ENCODE measurements at places on chromosomes 7 and 10.

GRCh38 chr10:99709480-99710229 is 22.3 kb downstream of the COX15 start:
- no peak for DNase-seq

GRCh38 chr10:3210251-3210877 is 37.8 kb upstream of the PITRM1 start:
- DNase-seq: no peak

DNA sequence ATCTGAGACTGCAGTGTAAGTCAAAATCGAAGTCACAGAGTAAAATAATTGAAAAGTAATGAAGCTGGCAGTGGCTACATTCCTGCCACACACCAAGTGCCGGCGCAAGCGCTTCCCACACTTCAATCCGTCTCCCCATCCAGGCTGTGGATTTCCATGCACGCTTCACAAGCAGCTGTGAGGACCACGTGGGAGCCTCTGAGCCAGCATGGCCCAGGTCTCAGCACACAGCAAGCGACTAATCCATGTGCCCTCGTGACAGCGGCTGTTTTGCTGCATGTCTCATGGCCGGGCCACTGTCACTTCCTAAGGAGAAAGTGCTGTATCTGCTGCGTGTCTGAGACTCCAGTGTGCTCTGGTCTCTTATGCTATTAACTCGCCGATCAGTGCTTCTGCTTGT is 566.9 kb downstream of the DNAJB6 start:
- no peak for DNase-seq

DNA sequence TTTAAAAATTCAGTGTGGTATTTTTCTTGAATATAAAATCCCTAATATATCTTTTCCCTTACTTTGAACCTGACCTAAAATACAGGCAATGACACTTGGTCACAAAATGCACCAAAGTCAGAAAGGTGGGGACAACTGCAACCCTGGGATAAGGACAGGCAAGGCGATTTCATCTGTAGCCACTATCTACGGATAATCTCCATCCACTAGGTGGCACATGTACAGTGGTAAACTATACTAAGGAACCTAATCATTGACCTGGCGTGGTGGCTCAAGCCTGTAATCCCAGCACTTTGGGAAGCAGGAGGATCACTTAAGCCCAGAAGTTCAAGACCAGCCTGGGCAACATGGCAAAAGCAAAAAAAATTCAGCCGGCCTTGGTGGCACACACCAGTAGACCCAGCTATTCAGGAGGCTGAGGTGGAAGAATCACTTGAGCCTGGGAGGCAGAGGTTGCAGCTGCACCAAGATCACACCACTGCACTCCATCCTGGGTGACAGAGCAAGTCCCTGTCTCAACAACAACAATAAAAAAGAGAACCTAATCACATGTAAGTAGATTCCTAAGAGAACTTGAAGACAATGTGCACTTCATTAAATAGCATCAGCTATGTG is 98.9 kb downstream of the KMT2C start:
- no peak for DNase-seq

GRCh38 chr7:10804770-10805169 is 168.9 kb upstream of the PHF14 start:
- no peak for DNase-seq

DNA sequence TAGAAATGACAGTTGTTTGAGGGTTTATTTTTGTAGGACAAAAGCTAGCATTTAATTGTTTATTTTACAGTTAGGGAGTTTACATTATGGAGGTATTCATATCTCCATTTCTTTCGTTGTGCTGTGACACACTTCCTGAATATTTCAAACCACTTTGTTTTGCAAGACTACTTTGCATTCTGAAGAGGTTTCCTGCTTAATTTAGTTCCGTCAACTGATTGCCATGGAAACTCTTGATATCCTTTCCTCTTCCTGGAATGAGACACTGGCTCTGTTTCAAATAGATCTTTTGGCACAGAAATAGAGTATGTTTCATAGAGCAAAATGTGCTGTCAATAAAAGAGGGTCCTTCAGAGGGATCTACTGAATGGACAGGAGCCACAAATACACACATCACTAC is 159.5 kb upstream of the AGR3 start:
- DNase-seq: no peak

- DNase-seq: no peak
Observed at GRCh38 chr7:23418046-23418445, 52.2 kb downstream of the IGF2BP3 start.

- DNase-seq: no peak
Observed at GRCh38 chr7:12802070-12802469, 114.6 kb downstream of the ARL4A start.

DNA sequence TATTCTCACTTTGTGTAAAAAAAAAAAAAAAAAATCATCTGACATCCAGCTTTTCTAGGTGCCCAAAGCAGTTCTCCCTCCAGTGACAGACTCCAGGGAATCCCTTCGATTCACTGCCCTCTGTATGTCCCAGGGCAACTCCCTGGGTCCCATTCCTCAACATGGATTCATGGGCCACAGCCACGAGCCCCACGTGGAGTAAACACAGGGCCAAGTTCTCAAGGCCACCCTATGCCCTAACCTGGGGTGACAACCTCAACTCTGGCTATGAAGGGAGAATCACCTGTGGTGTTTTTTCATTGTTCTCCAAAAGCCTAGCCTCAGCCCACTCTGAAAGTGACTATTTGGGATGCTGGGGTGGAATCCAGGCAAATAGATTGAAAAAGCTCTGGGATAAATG is 3.4 kb downstream of the BNIP3 start:
- no peak for DNase-seq

DNA sequence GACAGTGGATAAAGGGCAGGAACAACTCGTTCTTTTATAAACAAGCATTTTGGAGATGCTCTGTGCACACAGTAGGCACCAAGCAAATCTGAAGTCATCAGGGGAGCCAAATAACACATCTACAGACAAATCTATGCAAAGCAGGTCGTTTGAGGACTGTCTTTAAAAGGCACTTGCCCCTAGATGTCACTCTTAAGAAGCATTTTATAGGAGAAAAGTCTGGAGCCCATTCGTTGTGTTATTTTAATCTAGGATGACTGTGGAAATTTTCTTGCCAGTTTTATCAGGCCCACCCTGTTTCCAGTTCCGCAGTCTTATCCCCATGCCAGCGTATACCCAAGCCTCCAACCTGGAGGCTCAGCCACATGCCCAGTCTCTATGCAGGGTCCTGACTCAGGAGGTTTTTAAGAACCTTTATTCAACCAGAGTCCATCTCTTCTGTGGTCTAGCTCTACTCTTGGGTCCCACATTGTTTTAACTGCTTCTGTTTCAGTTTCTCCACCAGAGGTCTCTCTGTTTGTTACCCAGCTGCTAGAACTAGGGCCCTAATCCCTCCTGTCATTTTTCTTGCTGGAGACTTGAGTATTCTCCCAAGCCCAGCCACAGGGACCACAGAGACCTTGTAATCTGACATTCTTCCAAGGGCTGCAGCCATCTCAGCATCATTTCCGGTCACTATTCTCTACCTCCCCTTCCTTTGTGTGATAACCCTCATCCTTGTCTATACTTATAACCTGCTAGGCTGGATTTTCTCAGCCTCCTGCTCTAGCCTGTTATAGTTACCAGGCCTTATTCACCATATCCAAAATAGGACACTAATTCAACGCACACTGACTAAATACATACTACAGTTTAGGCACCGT is 26.7 kb downstream of the PIK3CG start:
- DNase-seq: no peak

- no peak for DNase-seq
Observed at GRCh38 chr7:11607686-11608085, 224.3 kb downstream of the THSD7A start.

DNA sequence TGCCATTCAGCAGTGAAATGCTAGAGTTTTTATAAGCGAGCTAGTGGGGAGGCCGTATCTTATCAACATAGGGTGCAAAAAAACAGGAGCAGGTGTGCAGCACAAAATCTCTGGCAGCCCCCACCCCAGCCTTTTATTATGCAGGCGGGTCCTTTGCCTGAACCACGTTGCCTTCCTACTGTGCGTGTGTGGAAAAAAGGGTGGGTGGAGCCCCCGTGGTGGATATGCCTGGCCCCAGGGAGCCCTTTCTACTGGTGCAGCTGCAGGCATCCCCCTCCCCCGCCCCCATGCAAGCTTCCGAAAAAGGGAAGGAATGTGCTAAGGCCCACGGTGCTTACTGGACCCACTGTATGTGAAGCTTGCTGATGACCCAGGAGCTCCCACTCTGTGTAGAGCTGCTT is 175.9 kb downstream of the USP6NL start:
- DNase-seq: no peak

GRCh38 chr7:68470836-68471435 is 1127.3 kb upstream of the AUTS2 start:
- DNase-seq: no peak

DNA sequence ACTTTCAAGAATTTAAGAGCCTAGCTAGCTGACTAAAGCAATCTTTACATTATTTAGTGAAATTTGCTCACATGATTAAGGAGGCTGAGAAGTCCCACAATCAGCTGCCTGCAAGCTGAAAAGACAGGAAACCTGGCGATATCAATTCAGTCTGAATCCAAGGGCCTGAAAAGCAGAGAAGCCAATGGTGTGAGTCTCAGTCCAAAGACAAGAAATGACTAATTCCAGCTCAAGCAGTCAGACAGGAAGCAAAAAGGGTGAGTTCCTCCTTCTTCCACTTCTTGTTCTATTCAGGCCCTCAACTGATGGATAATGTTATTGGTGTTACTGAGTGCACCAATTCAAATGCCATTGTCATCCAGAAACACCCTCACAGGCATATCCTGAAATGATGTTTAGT is 1231.6 kb upstream of the CELF2 start:
- no peak for DNase-seq

All from nucleus accumbens (tissue), 56 donors.